ENCODE measurements at places on chromosomes 2 and 18. TPM values are rescaled to one million over a fixed set of nuclear protein-coding genes. Genes with fewer than 3 reads are reported as not detected.

- no peaks in the 10 kb centered on the region for H3K36me3 ChIP-seq
- no peak for DNase-seq
- no peaks in the 10 kb centered on the region for H3K27me3 ChIP-seq
- H3K27ac ChIP-seq = no peak overlapping the region
Measured at GRCh38 chr18:59690996-59691395, 6.2 kb downstream of the CCBE1 start.

GRCh38 chr2:210593166-210593565 lies 36.8 kb downstream of the CPS1 start:
- peaks cover 3% of the 10 kb centered on the region for H3K36me3 ChIP-seq
- H3K27ac ChIP-seq = no peak overlapping the region
- H3K4me3 ChIP-seq = no peak overlapping the region
- no peaks in the 10 kb centered on the region for H3K27me3 ChIP-seq

- H3K4me3 ChIP-seq = no peak overlapping the region
- DNase-seq = no peak
- H3K27ac ChIP-seq = no peak overlapping the region
- peaks cover 6% of the 10 kb centered on the region for H3K4me1 ChIP-seq
- H3K27me3 ChIP-seq = no peaks in the 10 kb centered on the region
- no peaks in the 10 kb centered on the region for H3K36me3 ChIP-seq
Measured at GRCh38 chr2:170851635-170852034, 34.9 kb downstream of the GAD1 start.

- DNase-seq = no peak
- no peak overlapping the region for H3K4me3 ChIP-seq
- no peaks in the 10 kb centered on the region for H3K27me3 ChIP-seq
- no peak overlapping the region for H3K27ac ChIP-seq
- H3K36me3 ChIP-seq = no peaks in the 10 kb centered on the region
- H3K4me1 ChIP-seq = no peaks in the 10 kb centered on the region
Measured at GRCh38 chr18:65990944-65991708, 240.3 kb downstream of the CDH7 start.

DNA sequence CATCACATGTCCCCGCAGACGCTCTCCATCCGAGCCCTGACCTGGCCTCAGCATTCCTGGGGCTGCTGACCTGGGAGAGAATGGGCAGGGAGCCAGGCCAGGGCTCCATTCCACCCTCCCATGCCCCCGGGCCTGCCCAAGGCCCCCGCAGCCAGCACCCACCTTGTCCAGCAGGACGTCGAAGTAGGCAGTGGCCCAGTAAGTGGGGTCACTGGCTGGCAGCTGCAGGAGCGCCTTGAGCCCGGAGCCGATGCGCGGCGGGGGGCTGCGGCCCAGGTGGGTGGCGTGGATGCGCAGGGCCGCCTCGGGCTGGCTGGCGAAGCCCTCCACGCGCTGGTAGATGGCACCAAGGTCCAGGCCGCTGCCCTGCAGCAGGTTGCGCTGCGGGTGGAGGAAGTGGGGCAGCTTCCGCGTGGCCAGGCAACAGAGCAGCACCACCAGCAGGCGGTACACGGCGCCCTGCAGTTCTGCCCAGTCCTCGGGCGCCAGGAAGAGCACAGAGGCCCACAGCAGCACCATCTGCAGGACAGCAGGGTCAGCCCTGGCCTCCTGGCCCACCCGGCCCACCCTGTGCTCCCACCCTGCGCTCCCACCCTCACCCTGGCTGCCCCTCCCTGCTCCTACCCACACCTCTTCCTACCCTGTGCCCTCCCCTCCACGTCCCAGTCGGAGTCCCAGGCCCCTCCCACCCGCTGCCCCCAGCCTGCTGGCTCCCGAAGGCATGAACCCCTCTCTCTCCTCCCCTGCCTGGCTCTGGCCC lies 7.6 kb downstream of the MAB21L4 start:
- peaks cover 7% of the 10 kb centered on the region for H3K27me3 ChIP-seq
- DNase-seq = no peak
- H3K36me3 ChIP-seq = no peaks in the 10 kb centered on the region
- no peak overlapping the region for H3K4me3 ChIP-seq
- H3K27ac ChIP-seq = no peak overlapping the region

- no peak overlapping the region for H3K27ac ChIP-seq
- H3K4me1 ChIP-seq = peaks cover 4% of the 10 kb centered on the region
- no peak overlapping the region for H3K4me3 ChIP-seq
- no peaks in the 10 kb centered on the region for H3K27me3 ChIP-seq
Measured at GRCh38 chr2:25388491-25388890, 46.8 kb upstream of the DNMT3A start.

- no peaks in the 10 kb centered on the region for H3K4me1 ChIP-seq
- H3K36me3 ChIP-seq = no peaks in the 10 kb centered on the region
- H3K27me3 ChIP-seq = no peaks in the 10 kb centered on the region
- H3K4me3 ChIP-seq = no peak overlapping the region
Measured at GRCh38 chr18:51498085-51498855, 300.8 kb upstream of the MEX3C start.

DNA sequence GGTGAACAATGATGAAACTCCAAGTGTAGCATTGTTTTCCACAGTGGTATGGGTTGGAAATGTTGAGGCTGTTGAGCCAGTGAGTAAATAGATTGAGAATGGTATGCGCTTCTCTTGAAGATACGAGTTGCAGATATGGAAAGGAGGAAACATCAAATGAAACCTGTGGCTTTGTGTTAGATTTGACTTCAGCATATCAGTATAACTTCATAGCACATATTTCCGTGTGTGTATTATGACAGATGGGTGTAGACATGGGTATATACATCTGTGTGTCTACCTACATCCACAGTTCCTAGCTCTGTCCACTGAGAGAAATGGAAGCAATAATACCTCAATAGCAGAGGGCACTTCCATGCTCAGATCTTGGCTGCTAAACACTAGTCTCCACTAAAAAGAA lies 8.0 kb downstream of the SNED1 start:
- H3K27ac ChIP-seq = no peak overlapping the region
- no peak overlapping the region for H3K4me3 ChIP-seq

DNA sequence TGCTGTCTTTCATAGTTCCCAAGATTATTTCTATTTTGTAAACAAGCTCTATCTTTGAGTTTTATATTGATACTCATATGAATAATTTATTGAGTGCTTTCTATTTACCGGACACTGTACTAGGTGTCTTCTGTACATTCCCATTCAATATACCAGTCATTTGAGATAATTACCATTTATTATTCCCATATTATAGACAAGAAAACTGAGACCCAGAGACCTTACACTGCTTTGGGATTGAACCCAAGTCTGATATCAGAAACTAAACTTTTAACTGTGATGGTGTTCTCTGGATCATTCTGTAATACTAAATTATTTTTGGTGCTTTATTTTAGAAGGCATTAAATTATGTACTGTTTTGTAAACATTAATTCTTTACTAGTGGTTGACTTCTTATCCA lies 17.3 kb downstream of the SPOPL start:
- no peak overlapping the region for H3K4me3 ChIP-seq
- peaks cover 20% of the 10 kb centered on the region for H3K4me1 ChIP-seq
- H3K27me3 ChIP-seq = no peaks in the 10 kb centered on the region
- no peaks in the 10 kb centered on the region for H3K36me3 ChIP-seq

DNA sequence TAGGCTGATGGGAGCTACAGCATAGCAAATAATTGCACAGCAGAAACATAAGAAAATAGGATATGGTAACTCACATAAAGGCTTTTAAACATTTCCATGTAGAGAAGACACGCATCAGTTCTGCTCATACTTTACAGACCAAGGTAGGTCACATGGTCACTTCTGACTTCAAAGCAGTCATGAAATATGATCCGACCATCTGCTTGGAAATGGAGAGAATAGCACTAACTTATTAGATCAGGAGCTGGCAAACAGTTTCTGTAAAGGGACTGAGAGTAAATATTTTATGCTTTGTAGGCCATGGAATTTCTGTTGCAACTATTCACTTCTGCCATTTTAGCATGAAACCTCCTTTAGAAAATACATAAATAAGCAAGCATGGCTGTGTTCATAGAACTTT lies 936.6 kb upstream of the FANCL start:
- H3K27me3 ChIP-seq = no peaks in the 10 kb centered on the region
- no peak overlapping the region for H3K27ac ChIP-seq
- no peaks in the 10 kb centered on the region for H3K36me3 ChIP-seq
- DNase-seq = no peak
- no peaks in the 10 kb centered on the region for H3K4me1 ChIP-seq

DNA sequence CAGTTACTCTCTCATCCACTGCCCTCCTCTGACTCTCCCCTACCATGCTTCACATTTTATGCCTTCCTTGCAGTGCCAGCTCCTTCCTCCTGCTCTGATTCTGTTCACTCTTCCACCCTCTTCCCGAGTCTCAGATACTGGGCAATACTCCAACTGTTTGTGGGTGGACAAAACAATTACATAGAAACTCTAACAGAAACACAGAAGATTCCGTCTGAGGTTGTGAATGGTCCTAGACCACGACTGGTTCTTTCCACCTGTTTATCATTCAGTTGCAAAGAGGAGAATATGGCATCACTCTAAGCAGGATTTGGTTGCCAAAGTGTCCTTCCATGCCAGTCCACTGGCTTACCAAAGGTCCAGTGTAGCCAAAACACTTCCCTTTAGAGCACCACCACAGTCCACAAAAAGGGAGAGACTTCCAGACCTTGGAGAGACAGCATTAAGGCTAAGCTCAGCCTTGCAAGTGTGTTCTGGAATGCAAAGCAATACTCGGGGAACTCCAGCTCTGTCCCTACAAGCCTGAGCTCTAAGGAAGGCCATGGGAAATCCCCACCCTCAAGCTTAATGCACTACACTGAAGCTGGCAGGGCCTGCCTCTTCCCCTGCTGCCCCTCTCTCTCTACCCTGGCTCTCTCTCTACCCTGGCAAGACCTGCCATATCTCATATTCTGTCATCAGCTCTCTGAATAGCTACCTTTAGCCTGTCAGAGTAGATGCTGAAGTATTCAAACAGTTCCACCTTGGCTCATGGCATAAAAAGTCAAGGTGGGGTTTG lies 33.6 kb upstream of the RND3 start:
- H3K4me1 ChIP-seq = peaks cover 30% of the 10 kb centered on the region
- no peaks in the 10 kb centered on the region for H3K36me3 ChIP-seq

- H3K27me3 ChIP-seq = no peaks in the 10 kb centered on the region
- no peak overlapping the region for H3K27ac ChIP-seq
- no peak for DNase-seq
- H3K36me3 ChIP-seq = peaks cover 6% of the 10 kb centered on the region
- no peak overlapping the region for H3K4me3 ChIP-seq
Measured at GRCh38 chr2:224563537-224563936, 21.6 kb downstream of the CUL3 start.

DNA sequence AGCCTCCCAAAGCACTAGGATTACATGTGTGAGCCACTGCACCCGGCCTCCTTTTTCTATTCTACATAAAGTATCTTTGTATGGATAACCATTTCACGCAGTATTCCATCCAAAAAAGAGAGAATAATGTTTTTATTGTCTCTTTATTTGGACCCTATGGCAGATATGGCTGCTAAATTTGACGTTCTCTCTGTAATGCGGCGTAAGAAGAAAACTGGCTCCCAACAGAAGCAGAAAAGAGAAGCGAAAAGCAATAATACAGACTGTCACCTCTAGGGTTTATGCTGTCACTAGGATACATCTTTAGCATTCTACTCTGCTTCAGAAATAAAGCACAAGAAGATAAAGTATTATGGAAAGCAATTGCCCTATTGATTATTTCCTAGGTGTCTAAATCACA lies 55.9 kb downstream of the FN1 start:
- H3K27me3 ChIP-seq = no peaks in the 10 kb centered on the region
- H3K27ac ChIP-seq = no peak overlapping the region
- H3K36me3 ChIP-seq = peaks cover 13% of the 10 kb centered on the region
- no peak overlapping the region for H3K4me3 ChIP-seq

DNA sequence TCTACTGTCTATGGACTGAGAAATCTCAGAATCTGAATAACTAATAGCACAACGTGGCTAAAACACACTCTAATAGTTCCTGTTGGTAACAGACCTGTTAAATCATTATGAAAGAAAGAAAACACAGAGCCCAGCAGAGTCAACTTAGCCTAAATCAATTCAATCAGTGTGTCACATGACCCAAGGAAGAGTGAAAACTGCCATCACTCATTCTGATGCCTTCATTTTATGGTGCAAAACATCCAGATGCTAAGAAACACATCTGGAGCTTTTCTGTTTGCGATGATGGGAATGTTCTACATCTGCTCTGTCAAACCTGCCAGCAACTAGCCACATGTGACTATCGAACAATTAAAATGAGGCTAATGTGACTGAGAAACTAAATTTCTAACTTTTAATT lies 295.7 kb upstream of the TRIB2 start:
- no peak overlapping the region for H3K27ac ChIP-seq
- H3K36me3 ChIP-seq = no peaks in the 10 kb centered on the region
- no peaks in the 10 kb centered on the region for H3K27me3 ChIP-seq
- DNase-seq = no peak
- H3K4me3 ChIP-seq = no peak overlapping the region

DNA sequence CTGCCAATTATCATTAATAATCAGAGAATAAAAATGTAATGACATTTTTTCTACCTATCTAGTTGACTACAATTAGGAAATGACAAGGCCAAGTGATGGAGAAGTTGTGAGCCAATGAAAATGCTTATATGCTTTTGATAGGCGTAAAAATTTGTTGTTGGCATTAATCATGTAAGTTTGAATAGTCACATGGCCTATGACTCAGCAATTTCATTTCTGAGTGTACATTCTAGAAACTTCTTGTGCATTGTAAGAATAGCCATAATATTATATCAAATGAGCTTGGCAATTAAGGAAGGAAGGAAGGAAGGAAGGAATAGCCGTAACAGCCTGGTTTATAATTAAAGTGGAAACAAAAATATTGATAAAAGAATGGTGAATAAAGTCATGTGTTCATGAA lies 179.9 kb downstream of the PTH2R start:
- H3K27ac ChIP-seq = no peak overlapping the region
- H3K27me3 ChIP-seq = no peaks in the 10 kb centered on the region
- H3K36me3 ChIP-seq = no peaks in the 10 kb centered on the region
- DNase-seq = no peak

DNA sequence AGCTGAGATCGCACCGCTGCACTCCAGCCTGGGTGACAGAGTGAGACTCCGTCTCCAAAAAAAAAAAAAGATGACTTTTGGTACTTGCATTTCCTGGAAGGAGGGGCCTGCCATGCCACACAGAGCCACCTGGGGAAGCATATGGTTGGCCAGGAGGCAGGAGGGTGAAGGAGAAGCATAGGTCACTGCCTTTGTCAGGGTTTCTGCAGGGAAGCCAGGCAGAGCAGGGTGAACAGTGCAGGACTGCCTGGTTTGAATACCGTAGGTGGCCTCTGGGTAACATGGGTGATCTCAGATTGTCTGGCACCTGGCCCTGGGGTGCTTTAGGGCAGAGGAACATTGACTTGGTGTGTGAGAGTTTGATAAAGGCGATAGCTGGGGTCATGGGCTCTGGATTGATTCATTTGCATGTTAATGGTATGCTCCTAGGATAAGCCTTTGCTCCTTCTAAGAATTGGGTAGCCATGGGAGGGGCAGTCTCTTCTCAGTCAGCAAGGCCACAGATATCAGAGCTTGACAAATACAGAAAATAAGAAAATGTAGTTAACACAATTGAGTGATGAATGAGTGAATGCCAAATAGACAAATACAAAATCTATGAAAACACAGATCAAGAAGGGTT lies 124.0 kb upstream of the SEC11C start:
- H3K36me3 ChIP-seq = no peaks in the 10 kb centered on the region
- H3K27me3 ChIP-seq = no peaks in the 10 kb centered on the region
- H3K4me3 ChIP-seq = no peak overlapping the region
- no peak for DNase-seq
- H3K4me1 ChIP-seq = peaks cover 11% of the 10 kb centered on the region

The VPS54 gene
- polyA plus RNA-seq = 18.2 TPM

The CNGA3 gene
- polyA plus RNA-seq = 0.01 TPM

The MYOM1 gene
- polyA plus RNA-seq = 0.01 TPM

The SLC19A3 gene
- polyA plus RNA-seq = 0.58 TPM

The ABHD1 gene
- polyA plus RNA-seq = not detected

The TNFRSF11A gene
- 0.40 TPM for polyA plus RNA-seq

The RNF103 gene
- polyA plus RNA-seq = 11.7 TPM

The ARHGAP28 gene
- polyA plus RNA-seq = 0.43 TPM

The PSMD1 gene
- 198 TPM for polyA plus RNA-seq
